ENCODE measurements at places on chromosomes 5 and 9.

DNA sequence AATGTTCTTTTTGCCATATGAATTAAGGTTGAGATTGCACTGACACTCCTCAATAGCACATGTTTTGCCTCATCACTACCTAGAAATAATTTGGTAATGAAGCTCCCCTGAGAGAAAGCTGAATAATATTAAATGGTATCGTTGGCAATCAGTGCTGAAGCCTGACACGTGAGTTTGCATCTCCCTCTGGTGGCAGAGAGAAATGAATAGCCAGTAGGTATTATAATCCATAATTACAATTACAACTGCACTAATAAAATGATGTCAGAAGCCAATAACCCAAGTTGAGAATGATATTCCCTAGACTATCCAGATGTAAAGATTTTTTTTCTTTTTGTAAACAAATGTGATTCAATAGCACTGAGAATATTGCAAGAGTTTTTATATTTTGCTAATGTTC lies 700.3 kb downstream of the PTPRD start:
- no peak for DNase-seq

DNA sequence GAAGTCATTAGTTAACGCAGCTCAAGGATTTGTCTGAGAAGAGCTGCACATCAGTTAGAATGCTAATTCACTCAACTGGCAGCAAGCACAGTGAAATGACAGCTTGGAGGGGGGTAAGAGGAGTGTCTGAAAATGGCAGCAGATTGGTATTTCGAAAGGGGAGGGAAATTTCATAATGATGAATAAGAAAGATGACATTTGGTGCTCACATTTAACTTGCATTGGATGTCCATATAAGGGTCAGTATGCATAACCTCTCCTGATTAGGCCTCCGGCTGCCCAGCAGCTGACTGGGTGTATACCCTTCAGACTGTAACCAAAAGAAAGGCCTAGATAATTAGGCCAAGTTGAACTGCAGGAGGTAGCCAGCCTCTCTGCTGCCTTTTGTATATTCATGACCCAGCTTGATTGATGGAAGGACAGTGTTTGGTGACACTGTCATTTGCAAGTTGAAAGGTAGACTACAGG lies 131.0 kb downstream of the PBX3 start:
- DNase-seq, result no peak

- DNase-seq, result no peak
Measured at GRCh38 chr9:91946653-91947488, 3.2 kb downstream of the ROR2 start.

GRCh38 chr5:104084896-104085295 lies 522.3 kb upstream of the NUDT12 start:
- no peak for DNase-seq

DNA sequence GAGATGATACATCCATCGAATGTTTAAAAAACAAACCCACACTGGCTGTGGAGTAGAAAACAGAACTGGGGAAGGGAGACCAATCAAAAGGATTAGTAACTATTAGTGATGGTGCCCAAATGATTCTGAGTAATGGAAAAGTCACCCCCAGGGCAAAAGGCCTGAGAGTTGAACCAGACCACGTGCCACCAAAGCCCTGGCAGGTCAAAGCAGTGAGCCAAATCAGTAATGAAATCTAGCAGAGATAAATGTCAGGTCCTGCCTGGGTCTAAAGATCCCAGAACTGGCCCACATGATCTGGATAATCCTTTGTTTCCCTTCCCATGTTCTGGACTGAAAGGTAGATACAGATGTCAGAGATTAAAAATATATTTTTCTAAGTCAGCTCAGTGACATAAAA lies 9.4 kb downstream of the OTULINL start:
- DNase-seq, result no peak

Data from activated CD4-positive, alpha-beta T cell treated with anti-CD3 and anti-CD28 coated beads, Interleukin-2, amount 50 U/mL, for 48 hours (primary cell).